ENCODE measurements at places on chromosomes 6 and 20.

- DNase-seq = no peak
Measured at GRCh38 chr6:170185175-170185978, 105.5 kb downstream of the DLL1 start.

DNA sequence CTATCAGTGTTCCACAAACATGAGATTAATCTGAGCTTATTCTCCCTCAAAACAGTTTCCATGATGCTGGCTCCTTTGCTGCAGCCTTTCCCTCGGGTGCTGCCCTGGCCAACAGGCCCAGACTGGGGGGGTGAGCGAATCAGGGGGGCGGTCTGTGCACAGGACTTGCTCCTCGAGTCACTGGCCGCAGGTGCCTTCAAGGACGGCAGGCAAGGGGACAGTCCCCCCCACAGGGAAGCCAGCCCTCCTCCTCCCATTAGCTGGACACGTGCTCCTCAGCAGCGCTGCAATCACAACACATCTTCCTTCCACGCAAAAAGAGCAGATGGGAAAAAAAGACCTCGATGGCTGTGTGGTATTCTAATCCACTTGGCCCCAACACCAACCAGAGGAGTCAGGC lies 10.0 kb downstream of the YTHDF1 start:
- no peak for DNase-seq

DNA sequence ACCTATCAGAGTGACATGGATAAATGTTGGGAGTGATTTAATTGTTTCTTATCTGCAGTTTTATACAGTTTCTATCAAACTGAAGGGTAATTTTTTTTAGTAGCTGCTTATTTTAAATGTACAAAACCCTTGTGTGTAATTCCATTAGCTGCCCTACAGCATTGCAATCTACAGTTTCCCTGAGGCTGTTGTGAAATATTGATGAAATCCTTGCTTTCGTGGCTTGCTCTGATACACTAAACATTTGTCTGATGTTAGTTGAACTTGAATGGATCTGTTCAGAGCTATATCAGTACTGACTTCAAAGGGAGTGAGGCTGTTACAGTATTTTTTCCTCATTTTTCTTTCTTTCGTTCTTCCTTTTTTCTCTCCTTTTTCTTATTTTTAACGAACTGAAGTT lies 255.4 kb downstream of the TSHZ2 start:
- no peak for DNase-seq

- DNase-seq = no peak
Measured at GRCh38 chr6:109623288-109623687, 67.7 kb downstream of the AK9 start.

GRCh38 chr6:26183237-26183580 lies 96.0 kb downstream of the HFE start:
- no peak for DNase-seq

GRCh38 chr20:31749223-31749622 lies 10.1 kb downstream of the TPX2 start:
- no peak for DNase-seq

GRCh38 chr6:138959521-138959920 lies 28.5 kb downstream of the REPS1 start:
- DNase-seq = no peak

- no peak for DNase-seq
Measured at GRCh38 chr6:144536079-144536478, 250.9 kb downstream of the UTRN start.

GRCh38 chr6:139778688-139779087 lies 404.2 kb upstream of the CITED2 start:
- DNase-seq = no peak

DNA sequence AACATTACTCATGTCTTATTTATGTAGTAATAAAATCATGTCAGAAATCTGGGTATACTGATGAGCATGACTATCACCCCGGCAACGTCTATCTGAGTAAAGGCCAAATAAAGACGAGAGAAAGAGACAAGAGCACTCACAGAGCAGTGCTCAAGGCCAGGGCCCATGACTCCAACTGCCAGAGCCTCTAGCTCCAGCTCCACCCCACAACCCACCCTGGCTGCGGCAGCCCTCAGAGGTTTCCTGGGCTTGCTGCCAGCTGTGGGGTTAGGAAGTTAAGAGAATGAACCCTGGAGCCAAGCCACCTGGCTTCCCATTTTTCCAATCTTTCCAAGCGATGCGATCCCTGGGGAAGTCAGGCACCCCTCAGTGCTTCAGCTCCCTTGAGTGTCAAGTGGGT lies 92.0 kb upstream of the PAX1 start:
- no peak for DNase-seq

Data from T-helper 9 cell (primary cell).